ENCODE measurements at places on chromosomes 4 and X. TPM values are rescaled to one million over a fixed set of nuclear protein-coding genes. Genes with fewer than 3 reads are reported as not detected.
A peak's percentile ranks its signal among the peaks of the same experiment; 100 is the strongest.

GRCh38 chrX:13936521-13937225 is 93.0 kb downstream of the GEMIN8 start:
- DNase-seq, result peak; percentile 57

The SOWAHB gene
- total RNA-seq, result 1.1 TPM

The AR gene
- 5.0 TPM for total RNA-seq

GRCh38 chrX:21225643-21226042 is 148.6 kb upstream of the CNKSR2 start:
- DNase-seq, result no peak

- no peak for DNase-seq
These were observed 161.7 kb upstream of the RPL34 start for GRCh38 chr4:108458681-108459080.

- no peak for DNase-seq
These were observed 4.6 kb upstream of the PKD2 start for GRCh38 chr4:88002786-88003185.

The ADH1B gene
- total RNA-seq, result 2.4 TPM

The F8A2 gene
- not detected for total RNA-seq

GRCh38 chr4:92968556-92968955 is 664.8 kb downstream of the GRID2 start:
- DNase-seq, result no peak

DNA sequence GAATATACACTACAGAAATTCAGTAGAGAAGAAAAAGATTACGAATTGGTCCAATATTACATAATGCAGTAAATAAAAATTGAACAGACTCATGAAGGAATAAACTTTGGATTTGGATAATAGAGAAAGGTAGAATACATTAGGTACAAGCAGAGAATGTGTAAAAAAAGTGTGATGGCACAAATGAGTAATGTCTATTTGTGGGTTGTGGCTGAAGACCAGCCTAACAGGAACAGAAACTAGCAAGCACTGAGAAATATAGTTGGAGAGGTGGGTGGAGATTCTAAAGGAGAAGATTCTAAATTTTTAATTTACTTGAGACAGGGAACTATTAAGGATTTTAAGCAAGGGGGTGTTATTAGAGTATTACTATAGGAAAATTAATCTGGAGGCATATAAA is 15.2 kb upstream of the CLOCK start:
- DNase-seq, result no peak

The ATP11C gene
- 50.4 TPM for total RNA-seq

The RTL3 gene
- total RNA-seq, result 0.10 TPM

DNA sequence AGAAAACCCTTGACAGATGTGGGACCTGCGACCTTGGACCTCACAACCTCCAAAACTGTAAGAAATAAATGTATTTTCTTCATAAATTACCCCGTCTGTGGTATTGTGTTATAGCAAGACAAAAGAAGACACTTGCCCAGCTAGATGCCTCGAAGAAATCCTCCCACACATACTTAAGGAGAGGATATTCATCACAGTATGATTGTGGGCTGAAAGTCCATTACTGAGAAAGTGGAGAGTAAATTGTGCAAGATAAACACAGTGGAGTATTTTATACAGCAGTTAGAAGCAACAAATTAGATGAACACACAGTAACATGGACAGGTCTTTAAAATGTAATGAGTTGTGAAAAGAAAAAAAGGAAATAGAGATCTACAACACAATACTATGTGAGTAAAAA is 25.8 kb upstream of the PLA2G12A start:
- no peak for DNase-seq

The PLAC8 gene
- total RNA-seq, result 1.1 TPM

The PASD1 gene
- total RNA-seq, result not detected

DNA sequence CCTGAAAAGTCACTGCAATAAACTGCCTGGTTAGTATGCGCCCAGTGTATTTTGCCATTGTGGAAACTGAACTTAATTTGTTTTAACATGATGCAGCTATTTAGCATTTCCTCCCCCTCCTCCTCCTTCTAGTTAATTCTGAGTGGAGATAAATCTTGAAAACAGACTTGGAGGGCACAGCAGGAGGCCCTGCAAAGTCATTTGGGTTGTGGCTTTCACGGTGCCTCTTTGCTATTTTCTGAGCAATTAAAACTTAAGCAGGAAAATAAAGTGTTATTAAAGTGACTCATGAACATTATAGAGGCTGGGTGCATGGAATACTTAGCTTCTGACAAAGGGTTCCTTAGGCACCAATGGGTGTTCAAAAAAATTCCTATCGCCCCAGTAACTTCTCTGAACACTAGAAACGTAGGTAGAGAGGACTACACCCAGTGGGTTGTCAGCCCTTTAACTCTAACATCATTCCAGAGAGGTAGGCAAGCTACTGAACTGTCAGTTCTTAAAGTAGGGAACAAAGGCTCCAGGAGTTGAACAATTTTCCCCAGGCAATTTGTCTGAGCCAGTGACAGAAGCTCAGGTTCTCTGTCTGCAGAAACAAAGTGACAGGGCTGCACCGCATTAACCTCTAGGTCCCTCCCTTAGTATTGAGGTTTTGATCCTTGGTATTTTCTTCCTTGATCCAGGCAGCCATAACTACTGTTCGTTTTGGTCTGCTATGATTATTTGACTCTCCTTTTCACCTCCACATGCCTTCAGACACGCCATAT is 158.3 kb upstream of the KIT start:
- peak; percentile 25 for DNase-seq

DNA sequence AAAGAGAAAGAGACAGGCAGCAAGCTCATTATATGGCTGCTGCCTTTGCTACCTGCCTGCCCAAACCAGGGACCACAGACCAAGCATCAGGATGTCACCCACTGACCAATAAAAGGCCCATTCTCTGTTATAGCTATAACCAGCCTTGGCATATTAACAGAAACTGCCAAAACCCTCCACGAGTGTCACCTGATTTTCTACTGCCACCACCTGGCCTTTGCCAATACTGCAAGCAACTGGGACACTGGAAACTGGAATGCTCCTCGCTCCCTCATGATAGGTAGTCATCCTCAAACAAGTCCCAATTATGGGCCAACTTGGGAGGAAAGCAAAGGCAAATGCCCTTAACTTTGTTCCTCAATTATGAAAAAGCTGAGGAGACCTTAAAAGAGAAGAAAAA is 76.0 kb downstream of the SPIN4 start:
- DNase-seq, result no peak

All from spinal cord (tissue), 10 donors.